ENCODE measurements at places on chromosomes 1 and 21. TPM values are rescaled to one million over a fixed set of nuclear protein-coding genes. Genes with fewer than 3 reads are reported as not detected.

DNA sequence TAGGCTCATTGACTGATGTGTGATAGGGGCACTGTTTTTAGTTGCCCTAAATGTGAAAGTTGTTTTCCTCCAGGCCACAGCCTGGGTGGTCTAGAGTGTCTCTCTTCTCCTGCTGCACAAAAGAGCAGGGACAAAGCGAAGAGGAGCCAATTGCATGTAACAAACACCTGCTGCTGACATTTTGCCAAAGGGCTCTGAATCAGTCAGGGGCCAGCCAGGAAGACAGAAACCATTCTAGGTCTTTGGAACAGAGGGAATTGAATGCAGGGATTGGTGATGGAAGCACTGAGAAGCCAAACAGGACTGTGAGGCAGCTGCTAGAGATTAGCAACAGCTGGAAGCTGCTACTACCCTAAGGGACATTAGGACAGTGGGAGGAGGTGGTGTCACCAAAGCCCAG is 185.3 kb upstream of the POU3F1 start:
- DNase-seq: no peak

DNA sequence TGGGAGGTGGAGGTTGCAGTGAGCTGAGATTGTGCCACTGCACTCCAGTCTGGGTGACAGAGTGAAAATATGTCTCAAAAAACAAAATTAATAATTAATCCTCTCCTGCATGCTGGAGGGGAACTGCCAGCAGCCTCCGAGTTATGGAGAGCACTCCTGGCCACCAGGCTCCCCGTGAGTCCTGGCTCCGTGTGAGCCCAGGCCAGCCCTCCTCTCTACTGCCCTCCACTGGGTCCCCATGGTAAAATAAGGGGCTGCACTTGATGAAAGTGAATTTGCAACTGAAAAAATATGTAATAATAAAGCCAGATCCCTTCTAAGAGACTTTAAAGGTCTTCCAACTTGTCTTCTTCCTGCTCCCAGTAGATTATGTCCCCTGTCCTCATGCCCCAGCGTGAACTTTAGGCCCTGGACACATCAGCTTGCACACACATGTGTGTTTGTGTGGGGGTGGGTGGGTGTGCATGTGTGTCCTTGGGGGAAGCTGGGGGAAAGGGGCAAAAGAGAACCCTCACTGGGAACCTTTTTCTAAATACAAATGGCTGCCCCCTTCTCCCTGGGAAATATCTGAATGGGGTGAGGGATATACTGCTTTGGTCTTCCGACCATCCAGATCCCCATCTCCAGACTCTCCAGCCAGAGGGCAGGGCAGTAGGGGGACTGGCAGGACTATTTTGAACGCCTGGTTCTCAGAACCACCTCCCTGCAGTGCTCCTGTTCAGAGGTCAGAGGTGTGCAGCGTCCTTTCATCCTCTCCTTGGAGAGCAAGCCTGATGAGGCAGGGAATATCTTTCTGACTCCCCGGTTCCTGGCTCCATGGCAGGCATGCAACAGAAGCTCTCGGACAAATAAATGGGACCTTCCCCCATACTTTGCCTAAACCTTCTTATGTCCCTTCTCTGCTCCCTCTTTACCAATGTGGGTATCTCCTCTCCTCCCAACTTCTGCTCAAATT is 26.2 kb downstream of the NEK2 start:
- DNase-seq: peak; percentile 57

DNA sequence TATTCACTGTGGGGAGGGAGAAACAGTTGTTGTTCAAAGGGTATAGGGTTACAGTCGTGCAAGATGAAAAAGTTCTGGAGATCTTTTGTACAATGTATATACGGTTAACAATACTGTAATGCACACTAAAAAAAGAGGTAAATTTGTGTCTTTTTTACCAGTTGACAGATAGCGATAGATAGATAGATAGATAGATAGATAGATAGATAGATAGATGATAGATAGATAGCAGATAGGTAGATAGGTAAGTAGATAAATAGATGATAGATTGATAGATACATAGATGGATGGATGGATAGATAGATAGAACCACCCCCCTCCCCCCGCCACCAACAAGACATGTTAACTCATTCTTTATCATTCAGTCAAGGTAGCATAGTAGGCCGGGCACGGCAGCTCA is 10.2 kb downstream of the S100A16 start:
- DNase-seq: no peak

RIPK4 gene
- 0.10 TPM for total RNA-seq

- no peak for DNase-seq
These were observed 122.5 kb downstream of the SMYD3 start for GRCh38 chr1:246384616-246385015.

DNA sequence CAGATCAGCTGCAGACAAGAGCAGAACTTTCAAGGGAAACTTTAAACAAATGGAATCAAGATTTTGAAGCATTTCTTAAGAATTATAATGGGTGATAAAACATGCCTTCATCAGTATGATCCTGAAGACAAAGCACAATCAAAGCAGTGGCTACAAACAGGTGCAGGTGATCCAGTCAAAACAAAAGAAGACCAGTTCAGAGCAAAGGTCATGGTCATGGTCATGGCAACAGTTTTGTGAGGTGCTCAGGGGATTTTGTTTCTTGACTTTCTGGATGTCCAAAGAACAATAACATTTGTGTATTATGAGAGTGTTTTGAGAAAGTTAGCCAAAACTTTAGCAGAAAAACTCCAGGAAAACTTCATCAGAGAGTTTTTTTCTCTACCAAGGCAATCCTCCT is 681.7 kb upstream of the PTBP2 start:
- no peak for DNase-seq

PTPN7 gene
- total RNA-seq: 0.31 TPM

GRCh38 chr1:15350151-15350550 is 59.5 kb upstream of the EFHD2 start:
- no peak for DNase-seq

PCP4 gene
- total RNA-seq: 0.96 TPM

DNA sequence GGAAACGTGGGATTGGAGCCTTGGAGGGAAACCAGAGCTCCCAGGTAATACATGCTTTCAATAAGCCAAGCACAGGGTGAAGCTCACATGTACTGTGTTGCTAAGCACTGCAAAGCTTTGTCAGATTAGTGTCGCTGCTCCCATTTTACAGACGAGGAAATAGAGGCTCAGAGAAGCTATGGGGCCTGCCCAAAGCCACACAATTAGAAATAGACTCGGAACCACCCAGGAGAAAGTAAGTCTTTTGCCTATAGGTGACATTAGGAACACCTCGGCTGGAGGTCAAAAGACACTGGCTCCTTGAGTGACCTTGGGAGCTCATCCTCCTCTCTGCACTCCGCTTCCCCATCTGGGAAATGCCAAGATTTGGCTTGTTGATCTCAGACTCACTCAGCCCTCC is 175.6 kb upstream of the ZC3H12A start:
- no peak for DNase-seq

- DNase-seq: peak; percentile 47
These were observed 54.8 kb upstream of the SOD1 start for GRCh38 chr21:31604591-31605190.

GRCh38 chr21:35138665-35139381 is 89.7 kb upstream of the RUNX1 start:
- DNase-seq: no peak

- no peak for DNase-seq
These were observed 15.2 kb upstream of the LMX1A start for GRCh38 chr1:165371588-165372225.

DNA sequence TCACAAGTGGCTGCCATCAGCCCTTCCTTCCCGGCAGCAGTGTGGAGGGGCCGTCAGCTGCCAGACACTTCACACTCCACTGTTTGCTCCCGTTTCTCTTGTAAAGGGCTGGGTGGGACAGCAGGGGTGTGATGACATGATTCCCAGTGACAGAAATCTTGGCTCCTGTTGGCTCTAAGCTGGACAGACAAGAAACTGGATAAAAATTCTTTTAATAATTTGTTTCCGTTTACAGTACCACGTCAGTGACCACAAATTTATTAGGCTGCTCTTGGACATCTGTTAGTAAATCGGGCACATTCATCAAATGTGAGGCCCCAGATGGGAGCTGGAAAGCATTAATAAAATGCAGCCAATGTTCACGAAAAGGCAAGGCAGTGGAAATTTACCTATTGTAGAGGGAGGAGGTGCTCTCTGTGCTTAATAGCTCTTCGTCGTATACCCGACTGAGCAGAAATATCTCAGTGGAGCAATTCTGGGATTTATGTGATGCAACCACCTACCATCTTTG is 353.7 kb upstream of the GREM2 start:
- DNase-seq: no peak

DNA sequence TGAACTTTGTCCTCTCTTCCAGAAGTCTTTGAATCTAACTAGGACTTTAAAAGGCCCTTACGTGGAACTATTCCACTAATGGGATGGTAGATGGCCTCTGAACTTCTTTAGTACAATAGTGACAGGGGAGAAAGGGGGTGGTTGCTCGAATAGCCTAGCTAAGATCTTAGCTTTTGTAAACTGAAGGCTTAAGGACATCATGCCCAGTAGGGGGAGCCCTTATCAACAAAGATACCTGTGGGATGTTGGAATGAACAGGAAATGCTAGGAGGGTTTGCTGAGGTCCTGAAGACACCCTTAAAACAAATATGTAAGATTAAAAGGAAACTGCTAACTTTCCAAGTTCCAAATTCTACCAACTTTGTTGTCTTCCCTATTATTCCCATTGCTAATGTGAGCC is 33.2 kb downstream of the NHLH2 start:
- DNase-seq: peak; percentile 36

DNA sequence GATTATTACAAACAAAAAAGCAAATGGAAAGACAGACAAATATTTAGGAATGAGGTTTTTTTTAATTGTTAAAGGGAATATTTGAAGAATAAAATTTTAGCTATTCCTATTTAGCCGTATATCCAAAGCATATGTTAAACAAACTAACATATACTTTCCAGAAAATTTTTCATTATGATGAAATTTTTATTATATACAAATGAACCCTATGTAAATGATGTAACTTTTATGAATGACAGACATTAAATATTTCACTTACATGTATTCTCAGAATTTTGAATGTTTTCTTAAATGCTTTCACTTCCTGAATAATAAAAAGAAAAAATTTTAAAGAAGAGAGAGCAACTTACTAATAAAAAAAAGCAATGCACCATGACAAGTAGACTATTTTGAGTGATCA is 15.8 kb downstream of the LHX9 start:
- no peak for DNase-seq

GRCh38 chr1:58768971-58769808 is 14.7 kb downstream of the JUN start:
- peak; percentile 86 for DNase-seq

CFHR1 gene
- not detected for total RNA-seq

- DNase-seq: no peak
These were observed 64.8 kb downstream of the ABCA4 start for GRCh38 chr1:94056171-94056570.

SPSB1 gene
- 8.5 TPM for total RNA-seq

ACOT11 gene
- total RNA-seq: 54.6 TPM

TMEM81 gene
- 2.3 TPM for total RNA-seq

- DNase-seq: no peak
These were observed 160.9 kb downstream of the GABPA start for GRCh38 chr21:25895565-25896205.

- DNase-seq: no peak
These were observed 88.8 kb downstream of the CDC7 start for GRCh38 chr1:91589437-91589836.

FAM163A gene
- total RNA-seq: 0.16 TPM

RPTN gene
- not detected for total RNA-seq

DNA sequence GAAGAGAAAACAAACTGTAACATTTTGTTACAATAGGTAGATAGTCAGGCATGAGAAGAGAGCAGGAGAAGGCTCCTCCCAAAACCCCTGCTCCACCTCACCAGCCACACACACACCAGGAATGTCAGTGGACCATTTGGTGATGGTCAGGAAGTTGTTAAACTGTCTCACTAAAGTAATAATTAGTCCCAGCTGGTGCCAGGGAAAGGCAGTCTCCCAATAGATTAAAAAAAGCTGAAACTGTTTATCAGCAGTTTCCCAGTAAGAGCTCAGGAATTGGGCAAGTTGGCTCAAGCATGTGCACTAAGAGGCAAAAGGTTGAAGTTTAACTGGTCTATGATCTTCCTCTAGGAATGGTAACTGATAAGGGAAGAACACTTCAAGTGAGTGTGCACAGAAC is 249.6 kb downstream of the COL11A1 start:
- no peak for DNase-seq

SLC16A4 gene
- 3.7 TPM for total RNA-seq

DNA sequence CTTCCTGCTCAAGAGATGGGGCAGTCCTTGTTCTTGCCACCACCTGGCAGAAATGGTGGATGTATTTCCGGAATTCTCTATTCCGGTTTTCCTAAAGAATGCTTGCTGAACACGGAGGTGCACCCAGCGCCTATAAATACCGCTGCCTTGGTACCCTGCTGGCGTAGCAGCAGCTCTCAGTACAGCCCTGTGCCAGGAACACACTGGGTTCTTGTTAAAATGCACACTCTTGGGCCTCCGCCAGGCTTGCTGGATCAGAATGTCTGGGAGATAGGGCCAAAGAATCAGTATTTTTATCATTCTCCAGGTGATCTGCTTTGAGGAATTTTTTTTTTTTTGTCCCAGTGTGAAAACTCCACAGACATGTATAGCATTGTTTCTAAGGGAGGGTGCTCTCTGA is 54.2 kb downstream of the IGSF5 start:
- DNase-seq: peak; percentile 28

PPP1R15B gene
- total RNA-seq: 19.8 TPM

- no peak for DNase-seq
These were observed 61.6 kb upstream of the LAPTM5 start for GRCh38 chr1:30819244-30819571.

GRCh38 chr21:38420140-38420539 is 78.1 kb downstream of the ERG start:
- DNase-seq: no peak

DNA sequence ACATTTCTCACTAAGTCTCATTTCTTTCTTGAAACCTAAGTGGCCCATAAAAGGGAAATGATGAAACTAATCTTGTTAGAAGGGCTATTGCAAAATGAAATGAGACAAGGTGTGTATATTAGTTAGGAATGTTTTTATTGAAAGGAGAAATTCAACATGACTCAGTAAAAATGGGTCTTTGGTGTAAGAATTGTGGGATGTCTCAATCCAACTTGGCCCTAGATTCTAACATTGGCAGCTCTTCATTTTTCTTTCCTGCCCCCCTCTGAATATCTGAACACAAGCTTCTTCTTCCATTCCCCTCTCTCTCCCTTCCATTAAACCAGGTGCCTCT is 26.8 kb upstream of the TARBP1 start:
- DNase-seq: no peak

- DNase-seq: no peak
These were observed 36.8 kb upstream of the PTPRF start for GRCh38 chr1:43493661-43494450.

GRCh38 chr1:169443923-169444322 is 16.6 kb upstream of the CCDC181 start:
- no peak for DNase-seq

GRCh38 chr1:240909701-240910457 is 297.9 kb upstream of the GREM2 start:
- DNase-seq: no peak

All from heart left ventricle (tissue), 16 donors.